ENCODE measurements at places on chromosomes 7 and 10.
A peak's percentile ranks its signal among the peaks of the same experiment; 100 is the strongest.

DNA sequence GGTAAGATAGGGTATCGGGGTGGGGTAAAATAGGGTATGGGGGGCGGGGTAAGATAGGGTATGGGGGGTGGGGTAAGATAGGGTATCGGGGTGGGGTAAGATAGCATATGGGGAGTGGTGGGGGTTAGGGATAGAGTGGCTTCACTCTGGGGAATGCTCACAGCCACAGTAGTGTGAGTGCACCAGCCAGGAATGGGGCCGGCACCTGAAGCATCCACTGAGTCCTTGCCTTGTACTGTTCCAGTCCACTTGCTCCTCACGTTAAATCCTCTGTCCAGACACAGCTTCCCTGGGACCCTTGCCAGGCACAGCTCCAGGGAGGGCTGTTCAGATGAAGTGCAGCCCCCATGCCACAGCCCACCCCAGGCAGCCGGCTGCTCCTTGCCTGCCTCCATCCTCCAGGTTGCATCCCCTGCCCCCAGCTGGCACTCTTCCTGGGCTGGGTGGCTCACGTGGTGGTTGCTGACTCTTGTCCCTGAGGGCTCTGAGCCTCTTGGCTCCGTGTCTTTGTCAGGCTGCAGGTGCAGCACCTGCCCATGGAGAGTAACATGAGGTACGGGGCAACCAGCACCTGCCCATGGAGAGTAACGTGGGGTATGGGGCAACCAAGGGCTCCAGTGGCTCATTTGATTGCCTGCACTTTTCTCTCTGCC lies 268.4 kb downstream of the TCERG1L start:
- DNase-seq: no peak

DNA sequence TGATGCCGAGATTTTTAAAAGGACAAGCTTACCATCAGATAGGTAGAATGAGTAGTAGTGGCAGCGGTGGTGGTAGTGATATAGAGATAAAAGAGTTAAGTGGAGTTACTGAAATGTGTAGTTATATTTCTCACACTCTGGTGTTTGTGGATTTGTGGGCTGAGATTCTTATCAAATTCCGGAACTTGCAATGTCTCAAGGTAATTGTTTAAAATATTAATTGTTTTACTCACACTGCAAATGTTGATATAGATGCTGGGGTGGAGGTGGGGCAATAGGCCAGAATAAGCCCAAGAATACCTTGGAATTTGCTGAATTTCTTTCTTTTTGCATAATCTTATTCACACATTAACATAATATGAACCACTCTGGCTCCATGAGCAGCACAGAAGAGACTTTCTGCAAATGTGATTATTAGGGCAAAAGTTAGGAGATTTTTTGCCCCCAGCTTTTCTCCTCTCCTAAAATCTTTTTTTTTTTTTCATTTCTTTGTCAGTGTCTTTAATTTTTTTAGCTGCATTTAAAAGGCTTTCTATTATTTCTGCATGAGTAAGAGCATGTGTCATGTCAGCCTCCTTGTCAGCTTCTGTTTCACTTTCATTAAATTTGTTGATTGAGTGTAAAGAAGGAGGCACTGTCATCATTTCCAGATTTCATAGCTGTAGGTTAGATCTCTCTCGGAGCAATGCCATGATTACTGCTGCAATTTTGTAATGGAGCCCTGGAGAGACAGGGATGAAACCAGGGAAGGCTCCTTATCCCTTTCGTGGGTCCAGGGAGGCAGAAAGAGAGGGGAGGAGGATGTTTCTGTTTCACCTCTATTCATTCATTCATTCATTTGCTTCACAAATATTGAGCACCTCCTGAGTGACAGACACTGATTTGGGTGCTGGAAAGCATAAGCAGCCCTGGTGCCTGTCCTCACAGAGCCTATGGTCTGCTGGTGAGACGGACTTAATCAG lies 13.1 kb upstream of the SGMS1 start:
- DNase-seq: no peak

DNA sequence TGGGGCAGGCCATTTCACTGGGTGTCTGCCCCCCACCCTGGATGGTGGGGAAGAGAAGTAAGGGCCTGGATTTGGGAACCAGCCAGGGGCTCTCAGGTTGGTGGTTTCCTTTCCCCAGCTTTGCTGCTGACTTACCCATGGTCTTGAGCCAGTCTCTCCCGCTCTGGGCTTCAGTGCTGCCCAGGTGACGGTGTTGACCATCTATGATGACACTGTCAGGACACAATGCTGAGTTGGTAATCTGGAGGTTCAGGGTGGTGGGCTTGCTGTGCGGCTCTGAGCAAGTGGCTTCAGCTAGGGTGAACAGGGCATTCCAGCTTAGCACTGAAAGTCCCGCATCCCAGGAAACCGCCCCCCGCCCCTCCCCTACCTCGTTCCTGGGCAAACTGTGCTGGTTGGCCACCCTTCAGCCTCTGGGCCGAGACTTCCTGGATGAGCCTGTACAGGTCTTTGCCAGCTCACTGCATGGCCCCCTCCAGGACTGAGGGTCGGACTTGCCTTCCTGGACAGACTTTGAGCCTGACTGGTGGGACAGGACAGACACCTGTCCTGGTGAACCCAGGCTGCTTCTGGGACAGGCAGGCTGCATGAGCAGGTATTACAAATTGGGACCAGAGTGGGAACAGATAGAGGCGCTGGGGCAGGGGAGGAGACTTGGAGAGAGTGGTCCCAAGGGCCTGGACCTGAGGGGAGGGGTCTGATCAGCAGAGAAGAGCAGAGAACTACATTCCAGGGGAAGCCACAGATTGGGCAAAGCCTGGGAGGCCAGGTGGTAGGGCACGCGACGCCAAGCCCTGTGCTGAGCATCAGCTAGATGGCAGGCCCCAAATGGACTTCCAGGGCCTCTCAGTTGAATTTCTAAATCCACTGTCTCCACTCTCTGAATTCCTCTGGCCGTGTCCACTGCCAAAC lies 19.9 kb upstream of the ZMIZ1 start:
- DNase-seq: no peak

DNA sequence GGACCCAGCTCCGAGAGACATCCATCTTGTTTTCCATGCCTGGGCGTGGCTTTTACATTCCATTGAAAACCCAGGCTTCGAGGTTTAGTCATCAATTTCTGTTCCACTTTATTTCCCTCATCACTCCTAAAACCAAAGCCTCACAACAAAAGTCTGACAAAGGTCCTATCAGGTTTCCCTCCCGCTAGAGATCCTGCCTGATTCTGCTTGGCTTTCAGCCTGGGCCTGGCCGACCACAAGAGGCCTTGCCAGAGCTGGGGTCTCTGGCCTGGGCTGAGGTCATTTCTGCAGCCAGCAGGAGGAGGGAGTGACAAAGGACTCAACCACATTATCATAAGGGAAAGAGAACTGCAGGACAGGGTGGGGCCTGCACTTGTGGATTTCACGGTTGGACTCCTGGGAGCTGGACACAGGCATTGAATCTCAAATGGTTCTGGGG lies 167.0 kb downstream of the FANK1 start:
- DNase-seq: no peak

DNA sequence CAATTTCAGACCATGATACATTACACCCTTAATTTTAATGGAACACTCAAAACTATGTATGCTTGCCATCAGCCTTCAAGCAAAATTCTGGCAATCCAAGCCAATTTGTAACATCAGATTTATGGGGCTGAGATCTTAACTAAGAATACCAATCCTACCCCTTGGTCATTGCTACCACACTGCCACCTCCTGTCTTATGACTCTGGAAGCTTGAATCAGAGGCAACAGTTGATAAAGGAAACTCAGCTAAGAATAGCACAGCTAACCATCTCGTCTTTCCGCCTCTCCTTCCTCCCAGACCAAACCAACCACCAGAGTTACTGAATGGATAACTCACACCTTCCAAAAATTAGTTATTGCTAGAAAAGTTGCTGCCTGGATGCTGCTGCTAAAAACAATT lies 7.4 kb downstream of the IGF2BP3 start:
- DNase-seq: no peak

DNA sequence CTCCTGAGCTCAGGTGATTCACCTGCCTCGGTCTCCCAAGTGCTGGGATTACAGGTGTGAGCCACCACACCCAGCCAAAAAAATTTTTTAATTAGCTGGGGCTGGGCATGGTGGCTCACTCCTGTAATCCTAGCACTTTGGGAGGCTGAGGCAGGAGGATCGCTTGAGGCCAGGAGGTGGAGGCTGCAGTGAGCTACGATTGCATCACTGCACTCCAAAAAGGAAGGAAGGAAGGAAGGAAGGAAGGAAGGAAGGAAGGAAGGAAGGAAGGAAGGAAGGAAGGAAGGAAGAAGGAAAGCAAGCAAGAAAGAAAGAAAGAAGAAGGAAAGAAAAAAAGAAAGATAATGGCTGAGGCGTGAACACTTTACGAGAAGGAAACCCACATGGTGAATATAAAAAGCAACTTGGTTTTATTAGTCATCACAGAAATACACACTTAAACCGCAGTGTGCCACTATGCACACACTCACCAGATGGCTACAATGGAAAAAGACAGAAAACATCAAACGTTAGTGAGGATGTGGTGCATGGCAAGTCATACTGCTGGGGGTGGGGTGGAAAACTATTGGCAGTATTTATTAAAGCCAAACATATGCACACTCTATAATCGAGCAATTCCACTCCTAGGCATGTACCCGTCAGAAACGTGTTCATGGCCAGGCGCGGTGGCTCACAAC lies 4.4 kb upstream of the CCL26 start:
- DNase-seq: peak; percentile 62

DNA sequence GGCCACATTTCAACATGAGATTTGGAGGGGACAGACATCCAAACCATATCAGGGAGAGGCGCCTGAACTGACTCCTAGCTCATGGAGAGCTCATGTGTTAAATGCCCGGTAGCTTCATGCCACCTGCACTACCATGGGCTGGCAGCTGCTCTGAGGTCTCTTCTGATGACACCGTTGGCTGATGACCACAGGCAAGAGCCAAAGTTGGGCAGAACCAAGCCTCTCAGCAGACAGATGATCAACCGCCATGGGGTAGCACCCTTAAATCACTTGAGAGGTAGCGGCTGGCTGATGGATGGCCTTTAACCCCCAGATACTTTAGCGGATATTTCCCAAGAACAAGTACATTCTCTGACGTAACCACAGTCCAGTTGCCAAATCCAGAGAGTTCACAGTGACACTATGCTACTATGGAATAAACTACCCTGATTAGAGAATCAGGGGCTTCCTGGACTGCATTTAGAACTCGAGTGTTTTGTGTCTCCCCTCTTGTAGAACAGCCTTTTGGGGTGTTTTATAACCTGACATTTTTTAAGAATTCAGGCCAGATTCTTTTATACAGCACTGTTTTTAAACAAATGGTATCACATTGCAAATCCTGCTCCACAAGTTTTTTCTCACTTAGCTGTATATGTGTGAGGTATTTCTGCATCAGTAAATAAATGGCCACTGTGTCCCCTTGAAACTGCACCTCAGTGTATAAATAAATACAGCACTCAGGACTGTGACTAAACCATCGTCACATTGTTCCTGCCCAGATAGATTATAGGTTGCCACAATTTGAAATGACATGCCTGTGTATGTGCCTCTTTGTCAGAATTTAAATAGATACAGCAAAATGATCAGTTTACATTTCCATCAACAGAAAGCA lies 30.8 kb upstream of the DRGX start:
- no peak for DNase-seq

GRCh38 chr7:101725921-101726320 lies 91.5 kb upstream of the CUX1 start:
- no peak for DNase-seq

DNA sequence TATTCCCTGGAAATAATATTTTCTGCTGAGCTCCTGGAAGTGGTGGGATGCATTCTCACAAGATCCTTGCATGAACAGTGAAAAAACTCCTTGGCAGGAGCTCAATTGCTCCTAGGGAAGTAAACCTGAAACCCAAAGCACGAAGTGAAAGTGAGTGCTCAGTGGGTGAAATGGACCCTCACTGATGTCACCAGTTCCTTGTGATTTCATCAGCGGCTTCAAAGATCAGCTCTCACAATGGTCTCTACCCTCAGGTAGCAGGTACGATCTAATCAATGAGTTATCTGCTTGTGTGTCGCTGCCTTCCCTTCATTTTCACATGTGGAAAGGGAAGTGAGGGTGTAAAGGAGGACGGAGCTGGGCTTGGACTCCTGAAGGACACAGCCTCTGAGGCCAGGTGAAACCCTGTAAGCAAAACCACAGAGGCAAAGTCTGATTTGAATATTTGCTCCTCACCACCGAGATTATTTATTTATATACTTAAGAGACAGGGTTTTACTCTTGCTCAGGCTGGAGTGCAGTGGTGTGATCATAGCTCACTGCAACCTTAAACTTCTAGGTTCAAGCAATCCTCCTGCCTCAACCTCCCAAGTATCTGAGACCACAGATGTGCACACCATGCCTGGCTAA lies 255.4 kb upstream of the LYZL1 start:
- DNase-seq: no peak

- no peak for DNase-seq
These were observed 9.1 kb upstream of the SLC29A3 start for GRCh38 chr10:71309919-71310318.

DNA sequence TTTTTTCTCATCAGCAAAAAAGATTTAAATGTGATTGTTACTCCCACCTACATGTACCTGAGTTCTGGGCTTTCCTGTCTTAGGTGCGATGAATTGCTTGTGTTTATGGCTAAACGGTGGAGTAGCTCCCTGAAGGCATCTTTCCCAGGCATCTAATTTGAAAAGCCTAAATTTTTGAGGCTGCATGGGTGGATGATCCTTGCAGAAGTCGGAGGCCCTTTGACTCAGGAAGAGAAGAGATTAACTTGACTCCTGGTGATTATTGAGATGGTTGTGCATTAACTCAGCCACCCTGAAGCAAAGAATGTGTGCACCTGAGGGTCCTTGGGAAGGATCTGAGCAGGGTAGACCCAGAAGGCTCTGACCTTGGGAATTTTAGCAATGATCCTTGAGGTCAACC lies 155.6 kb upstream of the SEMA3C start:
- no peak for DNase-seq

- DNase-seq: no peak
These were observed 27.7 kb downstream of the ZNF775 start for GRCh38 chr7:150406567-150407421.

GRCh38 chr7:91876391-91877133 lies 3.9 kb downstream of the MTERF1 start:
- DNase-seq: no peak

GRCh38 chr7:157377436-157378124 lies 40.8 kb downstream of the DNAJB6 start:
- DNase-seq: no peak

DNA sequence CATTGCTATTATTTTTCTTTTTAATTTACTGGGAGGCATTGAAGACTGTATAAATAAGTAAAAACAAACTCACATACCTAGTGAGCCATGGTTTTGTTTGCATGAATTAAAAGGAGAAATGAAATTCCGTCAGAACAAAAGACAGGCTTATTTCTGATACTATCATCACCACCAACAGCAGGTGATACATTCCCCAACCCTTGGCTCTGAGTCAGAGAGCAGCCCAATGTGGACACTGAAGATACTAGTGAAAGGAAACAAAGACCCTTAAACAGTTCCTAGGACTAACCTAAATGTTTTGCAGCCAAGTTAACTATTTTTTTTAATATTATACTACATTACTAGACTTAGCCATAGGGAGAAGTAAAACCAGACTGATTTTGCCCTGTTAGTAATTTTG lies 31.6 kb downstream of the CHRM2 start:
- no peak for DNase-seq

DNA sequence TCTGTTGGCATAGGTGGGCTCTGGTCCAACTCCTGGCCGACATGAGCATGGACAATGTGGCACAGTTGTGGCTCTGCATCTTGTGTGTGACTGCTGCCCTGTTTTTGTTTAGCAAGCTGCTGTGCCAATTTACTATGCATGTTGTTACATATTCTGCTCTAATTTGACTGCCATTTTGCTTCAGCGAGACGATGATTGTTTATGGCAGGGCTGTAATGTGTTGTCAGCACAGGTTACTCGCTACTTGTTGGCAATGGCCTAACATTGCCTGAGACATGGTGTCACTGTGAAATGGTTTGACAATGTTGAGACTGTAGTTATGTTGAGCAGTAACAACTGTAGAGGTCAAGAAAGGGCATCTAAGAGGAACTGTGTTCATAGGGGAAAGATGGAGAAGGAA lies 659.6 kb downstream of the AUTS2 start:
- no peak for DNase-seq

Measured in activated naive CD4-positive, alpha-beta T cell treated with anti-CD3 and anti-CD28 coated beads, Interleukin-2, amount 50 U/mL, for 72 hours (primary cell).